ENCODE measurements at places on chromosomes 11 and 22. TPM values are rescaled to one million over a fixed set of nuclear protein-coding genes. Genes with fewer than 3 reads are reported as not detected.

DNA sequence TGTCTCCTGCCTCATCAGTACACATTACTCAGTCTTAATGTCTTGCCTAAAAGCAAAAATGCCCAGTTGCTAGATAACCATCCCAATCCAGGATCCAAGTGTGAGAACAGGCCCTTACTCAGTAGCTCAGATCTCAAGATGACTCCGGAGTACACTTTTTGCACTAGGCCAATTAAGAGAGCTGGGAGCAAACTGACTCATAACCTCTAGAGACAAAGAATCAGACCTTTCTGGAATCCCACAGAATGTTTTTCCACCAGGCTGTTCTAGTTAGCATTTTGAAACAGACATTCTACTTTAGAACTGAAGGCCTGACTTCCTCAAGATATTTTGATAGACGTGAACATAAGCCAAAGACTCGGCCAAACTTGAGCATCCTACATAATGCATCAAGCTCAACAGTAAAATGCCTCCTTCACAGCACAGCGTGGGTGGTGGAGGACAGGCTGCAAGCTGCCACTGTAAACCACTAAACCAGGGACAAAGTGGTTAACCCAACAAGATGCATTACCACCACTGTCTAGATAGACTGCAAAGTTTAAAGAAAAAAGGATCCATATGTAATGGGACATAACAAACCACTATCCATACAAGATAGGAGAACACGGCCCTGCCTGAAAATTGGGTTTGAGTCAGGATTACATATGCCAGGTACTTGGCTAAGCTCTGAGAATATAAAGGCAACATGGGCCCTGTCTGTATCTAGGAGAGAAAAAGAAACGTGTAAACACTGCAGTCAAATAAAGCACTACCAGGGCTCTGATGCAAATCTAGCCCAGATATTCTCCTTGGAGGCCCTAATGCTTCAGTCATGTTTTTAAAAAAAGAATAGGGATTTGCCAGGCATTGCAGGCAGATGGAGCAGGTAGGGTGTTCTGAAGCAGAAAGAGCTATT lies 48.3 kb downstream of the MYH9 start:
- no peak for DNase-seq

DNA sequence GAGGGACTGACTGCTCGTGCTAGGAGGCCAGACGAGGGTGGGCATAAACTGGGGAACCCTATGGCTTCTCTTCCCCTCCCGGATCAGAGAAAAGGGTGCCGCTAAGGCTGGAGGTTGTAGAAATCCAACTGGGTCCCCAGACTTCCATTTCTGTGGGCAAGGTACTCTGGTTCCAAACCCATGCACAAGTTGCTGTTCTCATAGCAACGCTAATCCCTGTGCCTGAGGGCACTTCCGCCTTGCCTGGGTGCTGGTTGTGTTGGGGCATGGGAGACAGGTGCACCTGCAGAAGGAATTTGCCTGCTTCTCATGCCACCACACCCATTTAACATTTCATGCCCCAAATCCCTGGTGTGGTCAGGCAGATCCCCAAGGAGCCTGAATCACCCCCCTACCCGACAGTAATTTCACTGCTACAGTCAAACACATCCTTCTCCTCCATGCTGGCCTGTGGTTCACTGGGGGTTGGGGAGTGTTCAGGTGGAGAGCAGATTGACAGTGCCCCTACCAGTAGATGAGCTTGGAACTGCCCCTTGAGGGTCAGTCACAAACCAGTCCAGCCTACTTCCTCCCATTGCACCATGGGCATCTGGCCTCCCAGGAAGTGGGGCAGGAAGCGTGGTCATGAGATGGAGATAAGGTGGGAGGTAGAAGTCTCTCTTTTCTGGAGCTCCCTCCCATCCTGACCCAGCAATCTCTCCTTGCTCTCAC lies 1.2 kb downstream of the C2CD2L start:
- peak; percentile 59 for DNase-seq

- no peak for DNase-seq
Measured at GRCh38 chr11:127994736-127995135, 592.6 kb downstream of the ETS1 start.

The SMTNL1 gene
- not detected for total RNA-seq

The OR52N4 gene
- 0.60 TPM for total RNA-seq
